ENCODE measurements at places on chromosomes 3 and 15. TPM values are rescaled to one million over a fixed set of nuclear protein-coding genes. Genes with fewer than 3 reads are reported as not detected.

SCAMP5 gene
- polyA plus RNA-seq = 18.3 TPM

NR2E3 gene
- not detected for polyA plus RNA-seq

RRP9 gene
- polyA plus RNA-seq = 10.2 TPM

CFAP100 gene
- polyA plus RNA-seq = not detected

LDHAL6B gene
- not detected for polyA plus RNA-seq

FILIP1L gene
- 6.0 TPM for polyA plus RNA-seq
